ENCODE measurements at places on chromosomes 5 and 9.

DNA sequence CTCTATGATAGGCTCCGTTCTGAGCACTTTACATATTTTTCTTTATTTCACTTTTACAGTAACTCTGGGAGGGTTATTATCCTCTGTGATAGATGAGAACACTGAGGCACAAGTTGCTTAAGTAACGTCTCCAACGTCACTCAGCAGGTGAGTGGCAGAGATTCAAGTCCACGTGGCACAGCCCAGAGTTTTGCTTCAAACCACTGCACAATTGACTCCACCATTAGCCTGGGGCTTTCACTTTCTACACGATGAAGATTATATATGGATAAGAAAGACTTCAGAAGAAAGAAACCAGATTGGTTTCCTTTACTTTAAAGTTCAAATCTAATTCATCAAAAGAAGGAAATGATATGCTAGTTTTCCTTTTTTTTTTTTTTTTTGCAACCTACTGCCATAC is 245.9 kb downstream of the SYK start:
- no peak for DNase-seq

GRCh38 chr9:71981944-71982343 is 70.5 kb downstream of the C9orf85 start:
- DNase-seq: no peak

GRCh38 chr5:160474084-160474483 is 52.4 kb downstream of the PTTG1 start:
- DNase-seq: no peak

GRCh38 chr9:108386032-108386431 is 469.8 kb downstream of the ACTL7B start:
- no peak for DNase-seq

Data from activated B cell treated with CpG ODN at 0.5 μM for 24 hours (primary cell).